CD8-positive, alpha-beta T cell (primary cell): ENCODE measurements at places on chromosomes 11 and 22. TPM values are rescaled to one million over a fixed set of nuclear protein-coding genes. Genes with fewer than 3 reads are reported as not detected.

TUT1 gene
- total RNA-seq: 15.3 TPM

SLC5A4 gene
- not detected for total RNA-seq

KIF18A gene
- total RNA-seq: 2.6 TPM

XKR3 gene
- not detected for total RNA-seq

OSBP2 gene
- 1.1 TPM for total RNA-seq

SCGB2A2 gene
- total RNA-seq: not detected

LSP1 gene
- total RNA-seq: 190 TPM

LRRC74B gene
- not detected for total RNA-seq

C11orf65 gene
- total RNA-seq: 0.31 TPM

CSRP3 gene
- total RNA-seq: not detected
